MG63 (cell line): ENCODE measurements at places on chromosomes 4 and X. TPM values are rescaled to one million over a fixed set of nuclear protein-coding genes. Genes with fewer than 3 reads are reported as not detected.

Gene AR
- 1.2 and 2.4 TPM in 2 replicates for total RNA-seq

Gene SPANXD
- not detected in 2 replicates for total RNA-seq

Gene IL13RA2
- total RNA-seq, result 2.4 TPM in 1 of 2 replicates, not detected in the other

Gene HHIP
- not detected in 2 replicates for total RNA-seq

Gene TRO
- total RNA-seq, result 2.8 and 3.7 TPM in 2 replicates

Gene TSPAN7
- total RNA-seq, result not detected in 2 replicates
